Left lung (tissue), 14 donors: ENCODE measurements at places on chromosomes 5 and 9. TPM values are rescaled to one million over a fixed set of nuclear protein-coding genes. Genes with fewer than 3 reads are reported as not detected.
A peak's percentile ranks its signal among the peaks of the same experiment; 100 is the strongest.

The TNFSF8 gene
- polyA plus RNA-seq: 23.8 TPM

The TMEM141 gene
- polyA plus RNA-seq: 57.7 TPM

The FOXI1 gene
- polyA plus RNA-seq: not detected

- DNase-seq: no peak
Measured at GRCh38 chr5:73183481-73183891, 10.5 kb downstream of the TMEM174 start.

DNA sequence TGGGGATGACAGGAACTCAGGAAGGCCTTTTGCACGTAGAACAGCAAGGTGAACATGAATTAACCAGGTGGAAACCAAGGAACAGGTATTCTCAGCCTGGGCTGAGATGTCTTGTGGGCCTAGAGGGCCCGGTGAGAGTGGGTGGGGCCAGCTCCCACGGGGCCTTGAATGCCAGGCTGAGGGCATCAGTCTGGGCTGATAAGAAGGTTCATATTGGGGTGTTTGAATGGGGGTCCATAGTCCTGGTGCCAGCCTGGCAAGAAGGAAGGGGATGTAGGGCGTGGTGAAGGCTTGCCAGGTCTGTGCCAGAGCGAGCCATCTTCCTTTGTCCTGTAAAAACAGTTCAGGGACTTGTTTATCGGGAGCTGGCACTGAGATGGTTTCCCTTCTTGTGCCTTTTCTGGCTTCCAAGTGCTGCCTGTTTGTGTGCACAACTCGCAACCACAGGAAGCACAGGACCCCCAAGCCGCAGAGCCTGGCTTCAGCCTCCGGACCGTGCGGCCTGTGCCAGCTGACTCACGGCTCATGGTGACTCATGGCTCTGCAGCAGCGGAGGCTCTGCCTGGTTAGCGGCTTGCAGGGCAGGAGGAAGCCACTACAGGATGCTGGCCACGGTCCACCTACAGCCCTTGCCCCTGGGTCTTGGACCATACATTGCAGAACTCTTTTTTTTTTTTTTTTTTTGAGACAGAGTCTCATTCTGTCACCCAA lies 2.4 kb downstream of the CARD19 start:
- DNase-seq: peak; percentile 95

GRCh38 chr5:64874753-64875152 lies 106.0 kb downstream of the CWC27 start:
- no peak for DNase-seq

DNA sequence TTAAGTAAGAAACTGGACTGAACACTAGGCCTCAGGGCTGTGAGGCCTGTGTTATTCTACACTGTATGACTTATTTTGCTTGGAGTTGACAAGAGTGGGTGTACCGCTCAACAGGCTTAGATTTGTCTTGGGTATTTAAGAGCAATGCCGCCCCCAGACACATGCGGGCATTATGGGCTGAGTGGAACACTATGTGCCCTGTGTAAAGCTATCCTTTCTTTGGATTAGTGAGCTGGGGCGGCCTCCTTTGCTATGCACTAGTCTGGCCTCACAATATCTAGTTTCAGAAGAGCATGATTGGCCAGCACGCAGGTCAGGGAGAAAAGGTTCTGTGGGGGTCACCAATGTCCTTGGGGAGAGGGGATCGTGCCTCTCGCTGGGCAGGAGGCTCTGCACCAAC lies 206.3 kb upstream of the GDNF start:
- DNase-seq: no peak

DNA sequence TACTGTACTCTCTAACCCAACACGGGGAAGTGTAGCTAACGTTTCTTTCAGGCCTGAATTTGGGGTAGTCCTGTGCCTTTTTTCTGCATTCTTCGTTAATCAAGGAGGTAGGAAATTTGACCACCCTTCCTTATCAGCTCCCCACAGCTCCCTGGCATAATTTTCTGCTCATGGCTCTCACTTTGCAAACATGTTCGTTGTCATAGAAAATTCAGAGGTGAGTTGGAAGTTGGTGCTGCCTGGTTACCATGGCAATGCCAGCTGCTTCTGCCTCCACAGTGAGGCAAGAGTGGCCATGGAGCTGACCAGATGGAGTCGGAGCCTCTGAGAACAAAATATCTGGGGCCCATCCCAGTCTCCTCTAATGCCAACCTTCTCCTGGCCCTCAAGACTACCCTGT lies 116.6 kb upstream of the BOD1 start:
- no peak for DNase-seq

DNA sequence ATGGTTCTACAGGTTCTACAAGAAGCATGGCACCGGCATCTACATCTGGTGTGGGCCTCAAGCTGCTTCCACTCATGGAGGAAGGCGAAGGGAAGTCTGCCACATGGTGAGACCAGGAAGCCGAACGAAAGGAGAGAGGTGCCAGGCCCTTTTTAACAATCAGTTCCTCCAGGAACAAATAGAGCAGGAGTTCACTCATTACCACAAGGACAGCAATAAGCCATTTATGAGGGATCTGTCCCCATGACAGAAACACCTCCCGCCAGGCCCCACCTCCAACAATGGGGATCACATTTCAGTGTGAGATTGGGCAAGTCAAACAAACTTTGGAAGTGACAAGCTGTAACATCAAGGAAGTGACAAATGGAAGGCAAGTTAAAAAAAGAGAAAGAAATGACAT lies 95.5 kb upstream of the PTPN3 start:
- DNase-seq: no peak

DNA sequence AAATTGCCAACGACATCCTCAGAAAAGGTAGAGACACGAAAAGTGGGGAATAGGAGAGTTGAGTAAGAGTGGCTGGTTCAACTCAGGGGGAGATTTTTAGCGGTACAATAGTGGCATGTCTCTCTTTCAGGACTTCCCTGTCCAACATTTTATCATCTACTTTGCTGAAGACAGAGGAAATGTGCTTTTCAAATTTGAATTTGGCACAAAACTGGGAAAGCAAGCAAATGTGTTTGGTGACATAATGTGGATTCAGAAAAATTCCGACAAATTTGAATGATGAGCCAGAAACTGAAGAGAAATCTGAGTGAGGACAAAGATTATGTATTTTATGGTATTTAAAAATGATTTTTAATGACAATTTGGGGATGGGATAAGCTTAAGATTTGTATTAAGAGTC lies 33.6 kb upstream of the ZNF608 start:
- no peak for DNase-seq

DNA sequence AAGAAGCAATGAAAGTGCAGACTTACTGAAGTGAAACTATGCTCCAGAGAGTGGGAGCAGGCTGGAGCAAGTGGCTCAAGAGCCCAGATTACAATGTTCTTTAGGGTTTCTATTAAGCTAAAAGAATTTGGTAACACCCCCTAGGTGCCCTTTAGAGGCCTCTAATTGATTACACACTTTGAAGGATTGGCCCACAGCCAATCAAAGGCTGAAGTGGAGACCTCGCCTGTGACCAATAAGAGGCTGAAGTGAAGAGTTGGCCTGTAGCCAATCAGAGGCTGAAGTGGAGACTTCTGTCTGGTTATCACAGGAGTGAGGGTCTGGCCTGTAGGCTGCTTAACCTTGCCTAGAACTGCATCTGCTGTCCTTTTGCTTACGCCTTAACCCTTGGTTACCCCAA lies 46.7 kb upstream of the SPATA31C2 start:
- no peak for DNase-seq

GRCh38 chr9:125766468-125767221 lies 19.5 kb downstream of the PBX3 start:
- DNase-seq: no peak

- no peak for DNase-seq
Measured at GRCh38 chr5:14218897-14219573, 75.9 kb downstream of the TRIO start.

DNA sequence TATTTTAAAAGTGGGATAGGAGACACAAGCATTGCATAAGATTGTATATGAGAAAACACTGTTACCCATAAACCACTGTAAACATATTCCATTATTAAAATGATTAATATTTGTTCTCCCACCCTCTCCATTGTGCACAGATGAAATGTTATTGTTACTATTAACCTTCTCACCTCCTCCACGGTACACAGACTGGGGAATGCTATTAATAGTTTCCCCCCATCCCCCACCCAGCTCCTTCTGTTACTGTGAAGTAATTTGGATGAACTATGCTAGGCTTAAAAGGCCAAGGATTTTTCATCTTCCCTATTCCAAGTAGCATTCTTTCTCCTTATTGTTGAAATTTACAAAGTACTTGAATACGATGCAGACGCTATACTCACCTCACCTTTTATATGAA lies 91.4 kb downstream of the JAKMIP2 start:
- DNase-seq: no peak
